Hepatocyte (in vitro differentiated cells): ENCODE measurements at places on chromosomes 2 and 18.
A peak's percentile ranks its signal among the peaks of the same experiment; 100 is the strongest.

DNA sequence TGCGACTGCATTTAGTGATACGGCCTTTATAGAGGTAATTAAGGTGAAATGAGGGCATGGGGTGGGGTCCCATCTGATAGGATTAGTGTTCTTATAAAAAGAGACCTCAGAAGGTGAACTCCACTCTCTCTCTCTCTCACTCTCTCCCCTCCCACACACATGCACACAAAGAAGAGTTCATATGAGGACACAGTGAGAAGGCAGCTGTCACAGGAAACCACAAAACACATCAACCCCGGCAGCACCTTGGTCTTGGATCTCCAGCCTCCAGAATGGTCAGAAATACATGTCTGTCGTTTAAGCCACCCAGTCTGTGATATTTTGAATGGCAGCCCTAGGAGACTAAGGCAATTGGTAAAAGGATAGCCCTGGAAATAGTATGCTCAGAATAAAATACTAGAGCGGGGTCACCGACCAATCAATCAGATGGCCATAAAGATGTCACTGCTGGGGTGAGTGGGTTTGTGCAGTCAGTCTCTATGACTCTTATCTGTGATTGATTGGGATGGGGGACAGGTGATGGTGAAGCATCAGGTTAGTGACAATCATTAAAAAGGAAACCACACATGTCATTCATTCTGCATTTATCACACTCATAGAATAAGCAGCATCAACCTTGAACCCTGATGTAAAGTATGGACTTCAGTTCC is 118.9 kb upstream of the POU3F3 start:
- no peak for DNase-seq

DNA sequence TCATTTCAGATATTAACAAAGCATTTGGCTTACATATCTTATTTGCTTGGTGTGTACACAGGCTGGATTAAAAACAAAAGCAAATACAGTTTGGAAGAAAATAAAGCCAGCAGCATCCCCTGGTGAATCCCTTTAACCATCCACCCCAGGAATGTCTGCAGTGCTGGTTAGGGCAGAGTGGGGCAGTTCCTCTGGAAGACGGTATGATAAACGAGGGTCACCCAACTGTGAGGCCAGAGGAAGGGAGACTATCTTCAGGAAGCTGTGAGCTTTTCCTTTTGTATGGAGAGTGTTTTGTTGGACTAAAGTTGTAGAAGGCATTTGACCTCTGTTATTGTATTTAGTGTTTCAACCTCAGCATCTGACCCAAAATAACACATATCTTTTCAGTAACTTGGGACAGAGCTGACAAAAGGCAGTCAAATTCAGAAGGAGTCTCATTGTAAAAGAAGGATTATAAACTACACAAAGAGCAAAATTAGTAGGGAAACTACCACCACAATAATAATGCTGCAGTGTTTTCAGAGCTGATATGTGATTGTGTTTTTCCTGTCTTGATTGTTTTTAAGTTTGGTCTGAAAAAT is 159.1 kb downstream of the FMNL2 start:
- no peak for DNase-seq

DNA sequence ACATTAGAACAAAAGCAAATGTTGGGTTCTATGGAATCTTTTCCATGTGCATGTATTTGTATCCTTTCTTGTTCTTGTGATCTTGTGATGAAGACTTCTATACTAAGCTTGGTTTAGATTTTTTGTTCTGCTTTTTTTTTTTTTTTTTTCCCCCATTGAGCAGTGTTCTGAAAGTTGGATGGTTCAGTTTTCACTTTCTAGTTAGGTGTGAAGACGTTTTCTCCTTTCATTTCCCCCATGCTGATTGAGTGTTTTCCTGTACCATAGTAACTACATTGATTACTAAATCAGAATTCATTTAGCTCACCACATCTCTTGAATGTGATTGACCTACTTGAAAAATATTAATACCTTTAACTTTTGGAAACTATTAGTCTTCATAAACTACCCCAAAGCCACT is 34.1 kb downstream of the NOP58 start:
- no peak for DNase-seq

DNA sequence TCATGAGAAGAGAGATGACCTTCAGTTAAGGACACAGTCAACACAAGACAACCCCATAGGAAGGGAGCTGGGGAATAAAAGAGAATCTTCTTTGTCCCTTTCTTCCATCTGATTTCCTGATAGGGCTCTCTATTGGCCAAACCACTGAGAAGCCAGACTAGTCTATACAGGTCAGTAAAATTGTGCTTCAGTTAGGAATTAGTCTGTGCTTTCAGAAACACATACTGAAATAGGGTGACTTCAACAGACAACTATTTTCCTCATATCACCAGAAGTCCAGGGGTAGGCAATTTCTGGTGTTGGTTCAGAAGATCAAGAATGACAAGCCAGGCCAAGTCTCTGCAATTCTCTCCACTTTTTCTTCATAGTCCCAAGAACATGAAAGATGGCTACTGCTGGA is 151.7 kb upstream of the SP5 start:
- no peak for DNase-seq

GRCh38 chr2:200013906-200014305 is 58.5 kb downstream of the MAIP1 start:
- no peak for DNase-seq

GRCh38 chr2:31987454-31988220 is 23.2 kb downstream of the MEMO1 start:
- DNase-seq = no peak

GRCh38 chr2:101344137-101344536 is 35.6 kb upstream of the RNF149 start:
- DNase-seq = no peak

DNA sequence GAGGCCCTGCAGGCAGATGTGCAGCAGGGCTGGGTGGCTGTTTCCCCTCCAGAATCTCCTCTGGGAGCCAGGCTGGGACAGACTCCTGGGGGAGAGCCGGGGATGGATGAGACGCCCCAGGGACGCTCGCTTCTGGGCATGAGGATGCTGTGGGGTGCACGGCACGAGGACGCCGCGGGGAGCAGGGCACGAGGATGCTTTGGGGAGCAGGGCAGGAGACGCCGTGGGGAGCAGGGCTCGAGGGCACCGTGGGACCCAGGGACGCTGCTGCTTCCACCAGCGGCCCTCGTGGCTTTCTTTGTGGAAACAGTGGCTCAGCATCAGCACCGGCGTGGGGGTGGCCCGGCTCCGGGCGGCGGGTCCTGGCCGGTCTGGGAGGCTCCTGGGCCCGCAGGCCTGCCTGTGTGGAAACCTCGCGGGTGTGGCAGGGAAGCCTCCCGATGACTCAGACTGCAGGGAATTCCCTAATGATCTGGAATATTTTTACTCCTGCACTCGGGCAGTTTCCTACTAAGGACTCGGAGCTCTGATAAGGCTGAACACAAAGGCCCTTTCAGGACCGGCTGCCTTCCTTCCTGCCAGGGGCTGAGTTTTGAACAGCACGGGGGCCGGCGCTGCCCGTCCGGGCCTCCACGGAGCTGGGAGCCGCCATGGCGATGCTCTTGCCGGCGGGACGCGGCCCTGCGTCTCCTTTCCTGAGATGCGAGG is 62.6 kb downstream of the NFATC1 start:
- DNase-seq = peak; percentile 87

GRCh38 chr2:43135583-43135982 is 90.8 kb downstream of the ZFP36L2 start:
- DNase-seq = peak; percentile 4

DNA sequence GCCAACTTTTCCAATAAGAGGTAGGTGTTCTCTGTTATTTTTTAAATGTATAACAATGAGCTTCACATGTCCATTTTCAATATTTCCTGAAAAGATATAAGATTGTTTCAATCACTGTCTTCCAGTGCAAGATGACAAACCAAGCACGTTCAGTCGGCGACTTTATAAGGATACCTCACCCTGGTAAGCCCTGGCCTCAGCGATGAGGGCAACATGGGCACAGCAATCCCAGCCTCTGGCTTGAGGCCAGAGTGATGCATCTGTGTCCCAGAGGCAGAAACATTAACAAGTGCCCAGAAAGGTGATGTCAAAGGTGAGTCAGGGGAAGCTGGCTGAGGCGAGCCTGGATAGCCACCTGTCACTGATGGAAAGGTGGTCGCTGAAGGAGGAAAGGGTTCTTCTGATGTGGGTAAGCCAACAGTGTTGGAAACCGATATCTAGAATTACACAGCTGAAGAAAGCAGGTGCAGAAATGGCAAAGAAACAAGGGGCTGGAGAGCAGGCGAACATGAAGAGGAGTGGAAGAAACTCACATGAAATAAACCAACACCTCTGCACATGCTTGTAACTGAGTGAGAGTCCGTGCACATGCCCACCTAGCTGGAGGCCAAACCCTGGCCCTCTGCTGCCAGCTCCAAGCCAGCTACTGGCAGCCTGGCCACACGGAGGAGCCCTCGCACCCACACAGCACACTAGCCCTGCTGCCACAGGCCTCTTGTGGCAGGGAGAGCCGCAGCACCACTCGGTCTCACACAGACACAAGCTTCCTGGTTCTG is 65.5 kb downstream of the FBXO15 start:
- DNase-seq = peak; percentile 70

DNA sequence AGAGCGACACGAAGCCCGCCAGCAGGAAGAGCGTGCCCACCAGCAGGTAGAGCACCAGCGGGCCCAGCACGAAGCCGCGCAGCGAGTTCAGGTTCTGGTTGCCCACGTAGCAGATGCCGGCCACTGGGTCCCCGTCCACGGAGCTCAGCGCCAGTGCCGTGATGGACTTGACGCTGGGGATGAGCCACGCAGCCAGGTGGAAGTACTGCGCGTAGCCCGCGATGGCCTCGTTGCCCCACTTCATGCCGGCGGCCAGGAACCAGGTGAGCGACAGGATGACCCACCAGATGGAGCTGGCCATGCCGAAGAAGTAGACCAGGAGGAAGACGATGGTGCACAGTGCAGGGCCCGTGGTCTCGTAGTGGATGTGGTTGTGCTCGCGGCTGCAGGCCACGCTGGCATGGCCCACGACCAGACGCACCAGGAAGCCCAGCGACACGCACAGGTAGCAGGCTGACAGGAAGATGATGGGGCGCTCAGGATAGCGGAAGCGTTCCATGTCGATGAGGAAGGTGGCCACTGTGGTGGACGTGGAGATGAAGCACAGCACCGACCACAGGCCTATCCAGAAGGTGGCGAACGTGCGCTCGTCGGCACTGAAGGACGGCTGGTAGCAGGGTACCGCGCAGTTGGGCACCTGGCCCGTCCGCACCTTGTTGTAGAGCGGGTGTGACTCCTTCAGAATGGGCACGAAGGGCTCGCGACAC is 2.1 kb downstream of the FZD5 start:
- peak; percentile 67 for DNase-seq

- no peak for DNase-seq
These were observed 218.2 kb downstream of the SNTG2 start for GRCh38 chr2:1168846-1169245.

DNA sequence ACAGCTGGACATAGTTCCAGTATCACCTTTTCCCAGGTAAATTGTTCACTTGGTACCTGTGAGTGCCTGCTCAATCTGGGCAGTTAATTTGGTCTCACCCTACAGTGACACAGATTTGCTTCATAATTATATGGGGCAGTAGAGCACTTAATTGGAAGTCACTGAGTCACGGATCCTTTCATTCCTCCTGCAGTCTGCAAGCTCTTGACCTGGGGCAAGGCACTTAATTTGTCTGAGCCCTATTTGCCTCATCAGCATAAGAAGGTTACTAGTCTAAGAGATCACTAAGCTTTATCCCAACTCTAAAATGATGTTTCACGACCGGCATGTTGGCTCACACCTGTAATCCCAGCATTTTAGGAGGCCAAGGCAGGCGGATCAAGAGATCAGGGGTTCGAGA is 8.9 kb downstream of the FBXO36 start:
- no peak for DNase-seq

DNA sequence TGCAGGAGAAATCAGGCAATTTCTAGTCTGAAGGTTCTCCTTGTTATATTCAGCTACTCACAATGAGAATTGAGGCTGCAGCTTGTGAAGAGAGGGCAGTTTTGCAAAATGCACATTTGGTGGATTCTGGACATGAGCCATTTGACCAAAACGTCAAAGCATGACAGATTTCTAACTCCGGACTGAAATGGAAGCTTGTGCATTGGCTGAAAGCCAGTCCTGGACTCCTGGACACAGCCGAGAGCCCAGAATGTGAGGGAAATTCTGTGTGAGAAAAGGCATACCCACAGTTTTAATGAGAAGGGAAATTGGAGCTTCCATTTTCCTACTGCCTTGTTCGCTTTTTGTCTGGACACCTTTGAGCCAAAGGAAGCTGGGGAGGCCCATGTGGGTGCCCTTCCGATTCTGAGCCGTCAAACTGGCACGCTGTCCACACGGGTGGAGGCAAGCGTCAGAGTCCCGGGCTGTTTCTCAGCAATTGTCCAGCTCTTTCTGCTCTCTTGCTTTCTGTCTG is 23.7 kb upstream of the ROCK2 start:
- no peak for DNase-seq

GRCh38 chr2:165793779-165794535 is at the start of gene GALNT3:
TSS of gene GALNT3 (minus strand) at chr2:165794247. CDS start at chr2:165770700, 23,547 bp downstream.
- DNase-seq = peak; percentile 94

DNA sequence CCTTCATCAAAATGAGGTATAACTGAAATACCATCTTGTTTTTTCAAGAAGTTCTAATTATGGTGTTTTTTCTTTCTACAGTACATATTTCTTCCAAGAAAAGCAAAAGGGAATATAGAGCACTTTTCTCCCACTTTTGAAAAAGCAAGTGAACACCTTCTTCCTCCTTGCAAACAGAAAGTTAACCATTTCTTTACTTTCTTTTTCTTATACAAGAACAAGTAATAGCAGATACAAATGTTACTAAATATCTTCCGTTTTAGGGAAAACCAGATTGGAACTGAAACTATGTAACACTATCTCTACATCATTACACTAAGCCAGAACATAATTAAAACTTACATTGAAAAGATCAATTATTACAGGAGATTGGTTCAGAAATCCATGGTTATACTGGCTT is 44.0 kb downstream of the COBLL1 start:
- DNase-seq = no peak

- no peak for DNase-seq
These were observed 219.7 kb downstream of the SLC4A10 start for GRCh38 chr2:161843936-161844335.

DNA sequence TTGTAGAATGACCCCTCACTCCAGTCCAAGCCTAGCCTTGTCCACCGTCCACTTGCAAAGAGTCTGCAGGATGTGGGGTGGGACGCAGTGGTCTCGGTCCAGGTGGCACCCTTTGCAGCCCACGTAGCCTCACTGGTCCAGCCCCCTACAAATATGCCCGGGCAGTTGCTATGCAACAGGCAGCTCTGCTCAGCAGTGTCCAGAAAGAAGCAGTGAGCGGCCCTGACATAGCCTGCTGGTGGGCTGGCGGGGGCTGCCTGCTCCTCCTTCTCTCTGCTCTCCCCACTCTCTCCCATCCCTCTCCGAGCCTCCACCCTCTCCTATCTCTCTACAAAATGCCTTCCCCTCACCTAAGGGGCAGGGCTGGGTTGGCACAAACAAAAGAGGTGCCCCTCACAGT is 233.4 kb downstream of the CELF4 start:
- DNase-seq = no peak
